ENCODE measurements at places on chromosomes 1 and 21. TPM values are rescaled to one million over a fixed set of nuclear protein-coding genes. Genes with fewer than 3 reads are reported as not detected.
A peak's percentile ranks its signal among the peaks of the same experiment; 100 is the strongest.

The NR1I3 gene
- not detected for total RNA-seq

The LAMTOR5 gene
- total RNA-seq, result 163 TPM

The KRTAP19-3 gene
- total RNA-seq, result not detected

The L1TD1 gene
- not detected for total RNA-seq

The SYT14 gene
- 1.1 TPM for total RNA-seq

The GBP4 gene
- 0.60 TPM for total RNA-seq

The MYOC gene
- total RNA-seq, result not detected

The RNU1-1 gene
- under 0.01 TPM for total RNA-seq

The PRAMEF12 gene
- total RNA-seq, result not detected

The GBP1 gene
- total RNA-seq, result 66.7 TPM

The DYNLT5 gene
- total RNA-seq, result not detected

The LCE1A gene
- not detected for total RNA-seq

The HTR6 gene
- not detected for total RNA-seq

The LRRC47 gene
- 25.3 TPM for total RNA-seq

GRCh38 chr1:19313961-19314882 is 2.1 kb downstream of the SLC66A1 start:
- DNase-seq, result no peak

- no peak for DNase-seq
Observed at GRCh38 chr21:44831227-44831860, 13.5 kb upstream of the SUMO3 start.

DNA sequence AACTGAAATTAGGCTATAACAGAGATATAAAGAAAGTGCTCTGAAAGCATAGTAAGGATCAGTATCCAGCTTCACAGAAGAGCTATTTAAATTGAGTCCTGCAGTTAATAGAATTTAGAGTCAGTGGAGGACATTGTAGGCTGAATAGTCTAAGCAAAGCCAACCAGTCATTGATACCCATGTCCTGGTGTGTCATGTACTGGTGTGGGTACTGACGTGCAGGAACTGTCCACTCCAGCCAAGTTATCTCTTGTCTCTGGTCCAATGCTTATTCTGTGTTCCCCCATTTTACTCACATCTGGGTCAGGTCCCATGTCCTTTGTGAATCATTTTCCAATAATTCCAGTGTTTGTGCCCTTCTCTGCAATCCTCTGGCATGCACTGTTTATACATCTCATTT is 90.0 kb downstream of the MACF1 start:
- no peak for DNase-seq

GRCh38 chr1:229388897-229389580 is 44.9 kb downstream of the ACTA1 start:
- peak; percentile 36 for DNase-seq

GRCh38 chr1:109282497-109282951 is 421 bp downstream of the PSRC1 start:
- no peak for DNase-seq

GRCh38 chr1:154911691-154912550 is 24.6 kb downstream of the PMVK start:
- no peak for DNase-seq

GRCh38 chr1:207996636-207997035 is 85.7 kb upstream of the CD34 start:
- no peak for DNase-seq

- peak; percentile 39 for DNase-seq
Observed at GRCh38 chr1:67722292-67722944, 37.4 kb downstream of the GADD45A start.

GRCh38 chr1:86811142-86811924 is 102.6 kb downstream of the SELENOF start:
- DNase-seq, result no peak

- peak; percentile 62 for DNase-seq
Observed at GRCh38 chr1:234584926-234585325, 25.1 kb downstream of the IRF2BP2 start.

- peak; percentile 59 for DNase-seq
Observed at GRCh38 chr1:203612932-203613682, 13.5 kb upstream of the ATP2B4 start.

DNA sequence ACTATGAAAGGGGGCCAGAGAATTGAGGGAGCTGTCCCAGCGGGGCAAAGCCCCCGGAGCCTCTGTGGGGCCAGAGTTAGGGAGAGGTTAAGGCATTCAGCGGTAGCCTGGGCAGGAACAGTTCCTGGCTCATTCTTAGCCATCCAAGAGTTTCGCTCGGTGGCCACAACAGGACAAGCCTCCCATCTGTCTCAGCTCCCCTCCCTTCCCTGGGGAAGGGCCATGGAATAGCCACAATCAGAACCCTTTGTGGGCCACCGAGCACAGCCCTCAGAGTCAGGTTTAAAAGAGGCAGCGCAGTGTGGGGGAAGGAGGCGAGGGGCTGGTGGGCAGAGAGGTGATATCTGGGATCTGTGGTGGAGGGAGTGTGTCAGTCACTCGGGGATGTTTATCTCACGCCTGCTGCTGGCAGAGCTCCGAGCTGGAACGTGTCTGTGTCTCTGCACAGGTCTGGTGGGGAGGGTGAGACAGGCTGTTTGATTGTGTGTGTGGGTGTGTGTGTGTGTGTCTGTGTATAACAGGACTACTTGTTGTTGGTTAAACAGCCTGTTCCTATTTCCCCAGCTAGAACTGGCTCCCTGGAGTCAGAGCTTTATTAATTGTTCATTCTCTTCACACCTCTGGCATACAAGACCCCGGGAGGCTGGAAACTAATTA is 49.6 kb upstream of the GOLT1A start:
- DNase-seq, result peak; percentile 24

GRCh38 chr1:78565393-78565792 is 54.9 kb upstream of the IFI44L start:
- no peak for DNase-seq

DNA sequence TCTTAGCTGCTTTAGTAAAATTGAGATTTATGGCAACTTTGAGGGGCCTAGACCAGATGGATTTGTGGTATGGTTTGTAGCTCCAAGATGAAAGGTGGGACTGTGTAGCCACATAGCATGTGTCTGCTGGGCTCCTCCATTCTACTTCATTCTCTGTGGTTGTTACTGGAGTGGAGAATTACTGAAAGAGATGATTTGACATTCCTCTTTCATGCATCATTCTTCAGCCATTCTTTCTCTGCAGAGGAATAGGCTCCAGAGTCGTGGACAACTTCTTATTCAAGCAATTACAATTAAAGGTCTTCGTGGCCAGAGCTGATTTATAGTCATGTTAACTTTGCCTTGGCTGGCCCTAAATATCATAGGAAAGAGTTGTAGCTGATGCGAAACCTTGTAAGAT is 328.9 kb downstream of the PAPPA2 start:
- DNase-seq, result peak; percentile 40

DNA sequence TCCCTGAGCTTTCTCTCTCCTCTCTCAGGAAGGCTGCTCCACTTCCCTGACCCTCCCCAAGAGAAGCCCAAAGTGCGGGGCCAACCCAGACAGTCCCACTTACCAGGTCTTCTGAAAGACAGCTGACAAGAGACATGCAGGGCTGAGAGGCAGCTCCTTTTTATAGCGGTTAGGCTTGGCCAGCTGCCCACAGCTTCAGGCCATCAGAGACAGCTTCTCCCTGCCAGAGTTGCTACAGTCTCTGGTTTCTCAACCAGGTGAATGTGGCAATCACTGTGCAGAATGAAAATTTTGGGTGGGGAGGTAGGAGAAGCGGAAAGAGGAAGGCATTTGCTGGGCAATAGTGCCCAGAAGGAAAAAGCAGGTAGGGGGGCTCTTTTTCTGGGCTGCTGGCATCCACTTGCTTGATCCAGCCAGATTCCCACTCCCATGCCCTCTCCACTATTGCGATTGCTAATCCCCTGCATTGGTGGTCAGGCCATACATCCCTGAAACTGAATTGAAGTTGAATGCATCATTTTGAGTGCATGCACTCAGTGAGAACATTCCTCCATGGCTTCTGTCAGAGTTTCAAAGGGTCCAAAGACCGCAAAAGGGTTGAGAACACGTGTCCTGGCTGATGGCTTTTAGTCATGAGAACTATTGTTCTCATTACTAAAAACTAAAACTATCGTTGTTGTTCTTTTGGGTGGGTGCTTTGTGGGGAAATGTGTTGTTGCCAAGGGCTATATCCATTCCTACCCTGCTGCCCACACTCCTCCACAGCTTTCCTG is at the start of gene S100A8:
Gene S100A8 (minus strand): TSS at position 136 of the 773 bp plus-strand sequence. CDS start 538 bp downstream, outside the sequence.
- peak; percentile 51 for DNase-seq

DNA sequence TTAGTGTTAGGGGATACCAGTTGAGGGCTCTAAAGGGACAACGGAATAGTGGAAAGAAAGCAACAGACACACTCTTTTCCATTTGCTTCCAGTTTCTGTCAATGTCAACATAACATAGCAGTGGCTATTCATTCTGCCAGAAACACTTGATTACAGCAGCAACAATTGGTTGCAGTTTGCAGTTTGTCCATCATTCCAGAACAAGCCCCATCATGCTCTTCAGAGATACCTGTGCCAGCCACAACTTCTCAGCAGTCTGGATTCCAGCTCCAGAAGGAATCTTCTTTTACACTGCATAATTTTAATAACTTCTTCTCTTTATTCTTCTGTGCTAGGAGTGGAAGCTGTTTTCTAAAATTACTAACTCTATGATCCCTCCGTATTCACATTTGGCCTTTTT is 1521.4 kb downstream of the PLA2G4A start:
- no peak for DNase-seq

- DNase-seq, result no peak
Observed at GRCh38 chr1:157348538-157349480, 203.5 kb downstream of the FCRL5 start.

DNA sequence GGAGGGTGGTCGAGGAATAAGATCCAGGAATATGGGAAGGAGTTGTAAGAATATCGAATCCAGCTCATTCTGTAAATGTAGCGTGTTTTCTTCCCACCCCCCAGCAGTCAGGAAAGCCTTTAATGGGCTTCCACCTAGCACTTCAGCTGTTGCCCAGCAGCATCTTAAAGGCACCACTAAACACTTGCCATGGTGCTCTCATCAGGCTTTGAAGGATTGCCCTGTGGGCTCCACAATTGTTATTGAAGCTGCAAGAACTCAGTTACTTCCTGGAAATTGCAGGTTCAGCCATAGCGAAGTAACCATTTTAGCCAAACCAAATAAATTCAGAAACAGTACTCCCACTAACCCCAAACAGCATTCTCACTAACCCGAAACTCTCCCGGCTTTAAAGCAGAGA is 511.2 kb downstream of the PLPP3 start:
- DNase-seq, result peak; percentile 60

DNA sequence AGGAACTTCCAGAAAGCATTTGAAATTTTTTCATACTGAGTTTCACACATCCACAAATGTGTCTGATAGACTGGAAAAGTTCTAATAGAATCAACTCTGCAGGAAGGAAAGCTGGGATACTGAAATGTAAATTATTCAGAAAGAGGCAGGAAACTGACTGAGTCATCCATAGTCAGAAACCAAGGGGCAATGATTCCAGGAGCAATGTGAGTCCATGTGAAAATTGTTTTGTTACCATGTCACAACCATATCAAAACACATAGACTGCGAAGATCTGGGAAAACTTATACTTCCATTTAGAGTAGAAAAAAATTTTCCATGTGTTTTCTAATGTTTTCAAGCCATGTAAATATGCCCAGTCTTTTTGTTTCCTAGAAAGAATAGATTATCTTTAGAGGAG is 142.3 kb upstream of the TMPRSS15 start:
- peak; percentile 19 for DNase-seq

DNA sequence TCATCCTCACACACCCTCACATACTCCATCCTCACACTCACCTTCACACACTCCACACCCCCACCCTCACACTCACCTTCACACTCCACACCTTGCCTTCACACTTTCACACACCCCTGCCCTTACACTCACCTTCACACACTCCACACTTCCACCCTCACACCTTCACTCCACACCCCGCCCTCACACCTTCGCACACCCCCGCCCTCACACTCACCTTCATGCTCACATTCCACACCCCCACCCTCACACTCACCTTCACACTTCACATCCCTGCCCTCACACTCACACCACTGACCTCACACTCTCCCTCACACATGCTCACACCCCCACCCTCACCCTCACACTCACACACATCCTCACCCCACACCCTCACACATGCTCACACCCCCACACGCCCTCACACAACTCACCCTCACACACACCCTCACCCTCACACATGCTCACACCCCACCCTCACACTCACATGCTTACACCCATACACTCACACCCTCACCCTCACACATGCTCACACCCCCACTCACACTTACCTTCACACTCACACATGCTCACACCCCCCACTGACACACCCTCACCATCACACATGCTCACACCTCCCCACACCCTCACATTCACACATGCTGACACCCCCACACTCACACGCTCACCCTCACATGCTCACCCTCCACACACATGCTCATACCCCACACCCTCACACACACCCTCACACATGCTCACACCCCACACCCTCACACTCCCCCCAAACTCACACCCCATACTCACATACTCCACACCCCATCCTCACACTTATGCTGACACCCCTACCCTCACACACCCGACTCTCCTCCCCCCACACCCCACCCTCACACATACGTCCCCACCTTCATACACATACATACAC is 44.5 kb upstream of the EDN2 start:
- DNase-seq, result no peak

DNA sequence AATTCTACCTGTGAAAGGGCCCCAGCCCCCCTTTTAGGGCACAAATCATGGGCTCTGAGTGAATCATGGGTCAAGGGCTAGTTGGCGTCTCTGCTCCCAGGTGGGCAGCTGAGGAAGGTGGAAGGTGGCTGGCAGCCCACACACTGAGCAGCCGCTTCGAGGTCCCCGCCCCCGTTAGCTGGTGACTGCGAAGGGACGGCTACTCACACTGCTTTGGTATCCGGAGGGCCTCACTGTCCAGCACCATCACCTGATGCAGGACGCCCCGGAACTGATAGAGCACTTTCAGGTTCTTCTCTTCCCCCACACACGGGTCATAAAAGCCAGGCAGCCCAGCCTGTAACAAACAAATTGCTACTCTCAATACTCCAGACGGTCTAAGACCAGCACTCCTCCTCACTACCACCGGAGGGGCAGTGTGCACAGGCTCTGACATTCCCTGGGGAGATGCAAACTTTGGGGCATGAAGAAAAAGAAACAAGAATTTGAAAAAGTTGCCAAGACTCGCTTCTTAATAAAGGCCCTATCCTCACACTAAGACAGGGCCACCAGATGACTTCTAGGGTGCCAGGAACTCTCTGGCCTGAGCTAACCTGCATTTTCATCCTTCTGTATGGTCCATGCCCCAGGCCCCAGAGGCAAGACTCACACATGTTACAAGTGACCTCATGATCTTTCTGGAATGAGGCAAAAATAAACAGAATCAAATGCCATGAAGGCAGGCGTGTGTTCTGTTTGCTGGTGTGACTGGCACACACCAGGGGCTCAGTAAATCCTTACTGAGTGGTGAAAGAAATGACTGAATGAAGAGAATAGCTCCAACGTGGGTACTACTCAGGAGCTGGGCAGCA is 11.5 kb downstream of the THAP3 start:
- DNase-seq, result no peak

DNA sequence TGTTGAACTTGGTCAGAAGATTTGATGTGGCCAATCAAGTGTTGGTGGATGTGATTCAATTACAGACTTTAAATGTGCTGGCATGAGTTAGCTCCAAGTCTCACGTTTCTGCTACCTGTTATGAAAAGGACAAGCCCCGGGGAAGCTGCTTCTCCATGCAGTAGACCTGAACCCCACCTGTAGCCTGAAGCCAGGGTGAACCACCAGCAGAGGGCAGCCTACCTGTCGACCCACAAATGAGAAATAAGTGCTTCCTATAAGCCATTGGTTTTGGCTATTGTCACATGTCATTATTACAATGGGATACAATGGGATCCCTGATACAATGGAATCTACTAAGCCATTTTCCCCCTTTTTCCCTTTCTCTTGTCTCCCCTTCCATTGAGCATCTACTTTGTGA is 230.2 kb downstream of the PRDM2 start:
- no peak for DNase-seq
